Fibroblast of lung (primary cell): ENCODE measurements at places on chromosomes 7 and 10. TPM values are rescaled to one million over a fixed set of nuclear protein-coding genes. Genes with fewer than 3 reads are reported as not detected.

The HOGA1 gene
- 1.0 and 1.5 TPM in 2 replicates for total RNA-seq

The KLLN gene
- 0.51 and 0.66 TPM in 2 replicates for total RNA-seq

The PRSS37 gene
- total RNA-seq = not detected in 2 replicates

The GPRIN2 gene
- not detected in 2 replicates for total RNA-seq

The FKBP6 gene
- not detected in 2 replicates for total RNA-seq

The EBF3 gene
- total RNA-seq = under 0.01 and 0.17 TPM in 2 replicates

The POM121C gene
- 5.1 and 6.9 TPM in 2 replicates for total RNA-seq

The PNLIPRP1 gene
- total RNA-seq = not detected in 2 replicates

The C10orf53 gene
- total RNA-seq = not detected in 2 replicates

The PTPRZ1 gene
- total RNA-seq = not detected in 2 replicates

The SFTPA1 gene
- total RNA-seq = not detected in 2 replicates

The SUN3 gene
- not detected in 2 replicates for total RNA-seq

The RABGEF1 gene
- 40.1 and 47.9 TPM in 2 replicates for total RNA-seq

The FLNC gene
- total RNA-seq = 106 and 191 TPM in 2 replicates

The GRID1 gene
- 0.33 and 0.51 TPM in 2 replicates for total RNA-seq

The P4HA1 gene
- 147 and 179 TPM in 2 replicates for total RNA-seq

The PDE1C gene
- 23.4 and 27.6 TPM in 2 replicates for total RNA-seq

The SLC26A4 gene
- 0.26 and 0.50 TPM in 2 replicates for total RNA-seq

The C10orf143 gene
- total RNA-seq = 0.51 and 2.0 TPM in 2 replicates

The DNAH11 gene
- under 0.01 and 0.33 TPM in 2 replicates for total RNA-seq

The MRPS33 gene
- total RNA-seq = 30.6 and 40.1 TPM in 2 replicates

The IL6 gene
- total RNA-seq = 22.1 and 33.7 TPM in 2 replicates

The HOXA11 gene
- total RNA-seq = not detected in 2 replicates

The CALCR gene
- total RNA-seq = not detected in 2 replicates

The FZD1 gene
- 10.8 and 12.6 TPM in 2 replicates for total RNA-seq

The ANKRD2 gene
- total RNA-seq = 1.8 TPM in 2 replicates

The LEP gene
- total RNA-seq = 0.26 and 2.8 TPM in 2 replicates

The TMEM229A gene
- not detected in 2 replicates for total RNA-seq

The STRIP2 gene
- 4.9 and 10.9 TPM in 2 replicates for total RNA-seq

The AS3MT gene
- 8.1 and 10.5 TPM in 2 replicates for total RNA-seq

The CDNF gene
- total RNA-seq = 1.2 and 1.5 TPM in 2 replicates

The TBX20 gene
- not detected in 2 replicates for total RNA-seq

The TRIM73 gene
- total RNA-seq = 0.51 and 1.3 TPM in 2 replicates

The RHOBTB1 gene
- 19.8 TPM in 2 replicates for total RNA-seq

The MRLN gene
- not detected in 2 replicates for total RNA-seq

The HSPA12A gene
- total RNA-seq = 9.5 and 15.7 TPM in 2 replicates

The HOXA1 gene
- 0.50 and 0.51 TPM in 2 replicates for total RNA-seq

The PCLO gene
- total RNA-seq = 0.17 TPM in 1 of 2 replicates, not detected in the other

The NPC1L1 gene
- total RNA-seq = under 0.01 TPM in 2 replicates

The DLG5 gene
- total RNA-seq = 40.1 and 40.8 TPM in 2 replicates

The FBXO24 gene
- total RNA-seq = 0.33 and 0.51 TPM in 2 replicates

The RALA gene
- total RNA-seq = 43.9 and 50.9 TPM in 2 replicates

The FAM24B gene
- total RNA-seq = 4.4 and 6.8 TPM in 2 replicates

The RADIL gene
- total RNA-seq = 0.33 and 0.51 TPM in 2 replicates

The SKIDA1 gene
- 0.50 and 0.51 TPM in 2 replicates for total RNA-seq

The SVIL gene
- 60.9 and 94.3 TPM in 2 replicates for total RNA-seq

The USP54 gene
- total RNA-seq = 6.4 and 9.9 TPM in 2 replicates

The NME8 gene
- total RNA-seq = not detected in 2 replicates

The CHST15 gene
- total RNA-seq = 7.9 and 8.2 TPM in 2 replicates

The SMARCD3 gene
- 23.8 and 27.0 TPM in 2 replicates for total RNA-seq

The LRIT1 gene
- not detected in 2 replicates for total RNA-seq

The CLCN1 gene
- total RNA-seq = under 0.01 TPM in 2 replicates

The DNMBP gene
- 5.9 and 12.9 TPM in 2 replicates for total RNA-seq

The STEAP4 gene
- total RNA-seq = 0.26 and 0.99 TPM in 2 replicates

The FGFR2 gene
- total RNA-seq = under 0.01 and 0.17 TPM in 2 replicates

The WNT2 gene
- 1.7 and 3.9 TPM in 2 replicates for total RNA-seq

The UCN3 gene
- total RNA-seq = not detected in 2 replicates
